ENCODE measurements at places on chromosomes 12 and 14. TPM values are rescaled to one million over a fixed set of nuclear protein-coding genes. Genes with fewer than 3 reads are reported as not detected.
A peak's percentile ranks its signal among the peaks of the same experiment; 100 is the strongest.

PPP1R36 gene
- 0.94 TPM for total RNA-seq

IL25 gene
- not detected for total RNA-seq

DNA sequence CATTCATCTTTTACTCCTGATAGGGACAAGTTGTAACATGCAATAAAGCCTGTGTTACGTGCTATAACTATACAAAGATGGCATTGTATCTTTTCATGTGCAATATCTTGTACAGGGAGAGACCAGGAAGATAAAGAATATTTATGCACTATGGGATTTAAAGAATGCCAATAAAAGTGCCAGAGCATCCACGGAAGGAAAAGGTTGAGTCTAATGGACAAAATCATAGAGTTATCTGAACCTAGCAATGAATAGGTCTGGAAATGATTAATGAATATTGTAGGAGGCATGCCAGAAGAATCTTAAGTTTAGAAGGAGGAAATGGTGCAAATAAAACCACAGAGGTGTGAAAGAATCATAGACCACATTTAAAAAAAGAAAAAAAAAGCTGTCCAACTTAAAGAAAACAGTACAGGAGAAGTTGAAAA lies 263.9 kb downstream of the KCNC2 start:
- H3K4me3 ChIP-seq = no peak overlapping the region
- H3K4me1 ChIP-seq = no peaks in the 10 kb centered on the region
- no peaks in the 10 kb centered on the region for H3K27me3 ChIP-seq
- H3K27ac ChIP-seq = no peak overlapping the region
- no peak for DNase-seq

- peaks cover 2% of the 10 kb centered on the region for H3K4me1 ChIP-seq
- no peaks in the 10 kb centered on the region for H3K36me3 ChIP-seq
- no peak overlapping the region for H3K4me3 ChIP-seq
- H3K27ac ChIP-seq = no peak overlapping the region
- DNase-seq = no peak
Observed at GRCh38 chr12:110896559-110896958, 23.8 kb downstream of the MYL2 start.

DNA sequence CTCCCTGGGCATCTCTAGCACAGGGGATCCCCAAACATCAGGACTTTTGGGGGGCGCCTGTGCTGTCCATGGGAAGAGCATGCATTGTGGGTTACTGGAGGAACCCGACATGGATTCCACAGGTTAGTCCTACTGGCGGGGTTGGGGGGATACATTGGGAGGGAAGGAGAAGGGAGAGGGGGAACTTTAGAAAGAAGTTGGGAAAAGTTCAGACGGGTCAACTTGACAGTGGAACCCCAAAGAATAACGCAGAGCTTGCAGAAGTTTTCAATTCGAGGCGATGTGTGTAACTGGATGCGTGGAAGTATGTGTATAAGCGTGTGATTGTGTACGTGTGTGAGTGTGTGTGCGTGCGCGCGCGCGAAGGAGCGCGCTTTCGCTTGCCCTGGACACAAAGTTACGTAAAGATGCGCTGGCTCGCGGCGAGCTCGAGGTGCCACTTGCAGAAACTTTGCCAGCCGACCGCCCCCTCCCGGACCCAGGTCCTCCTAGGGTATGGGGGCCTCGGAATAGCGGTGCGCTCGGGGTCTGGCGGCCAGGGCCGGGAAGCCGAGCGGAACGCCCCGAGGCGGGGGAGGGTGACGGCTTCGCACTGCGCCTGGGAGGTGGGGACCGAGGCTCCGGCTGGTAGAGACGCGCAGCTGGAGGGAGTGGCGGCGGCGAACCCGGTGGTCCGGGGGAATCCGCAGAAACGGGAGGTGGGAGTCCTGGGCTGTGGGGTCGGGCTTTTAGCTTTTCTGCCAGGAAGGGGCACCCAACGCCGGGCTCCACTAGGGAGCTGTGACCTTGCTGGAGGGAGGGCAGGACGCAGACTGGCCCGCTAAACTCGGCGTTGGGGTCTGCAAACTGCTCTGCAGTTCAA lies 669 bp downstream of the RFX4 start:
- peaks cover 10% of the 10 kb centered on the region for H3K4me1 ChIP-seq
- H3K27me3 ChIP-seq = peaks cover 84% of the 10 kb centered on the region
- peak overlapping the region; percentile 33 for H3K4me3 ChIP-seq
- H3K27ac ChIP-seq = no peak overlapping the region
- no peaks in the 10 kb centered on the region for H3K36me3 ChIP-seq

DNA sequence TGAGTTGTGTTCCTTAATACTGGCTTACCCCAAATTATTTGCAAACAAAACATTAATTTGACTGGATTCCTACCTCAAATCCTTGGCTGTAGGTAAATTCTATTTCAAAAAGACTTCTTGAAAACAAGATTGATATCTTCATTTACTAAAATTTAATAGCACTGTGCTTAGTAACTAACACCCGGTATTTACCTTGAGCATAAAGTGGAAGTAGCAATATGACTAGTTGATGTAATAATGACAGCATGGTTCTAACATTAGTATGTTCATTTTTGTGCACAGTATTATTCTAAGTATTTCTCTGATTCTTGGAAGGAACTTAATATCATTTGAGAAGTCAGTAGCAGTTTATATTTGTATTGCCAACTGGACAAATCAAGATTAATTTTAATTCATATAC lies 96.8 kb downstream of the PPHLN1 start:
- H3K4me1 ChIP-seq = peaks cover 18% of the 10 kb centered on the region
- no peak for DNase-seq
- H3K27me3 ChIP-seq = no peaks in the 10 kb centered on the region
- no peak overlapping the region for H3K4me3 ChIP-seq
- peak overlapping the region; percentile 28 for H3K27ac ChIP-seq

GRCh38 chr14:61555056-61555838 lies 140.1 kb upstream of the HIF1A start:
- no peaks in the 10 kb centered on the region for H3K27me3 ChIP-seq
- H3K27ac ChIP-seq = peak overlapping the region; percentile 89
- peaks cover 35% of the 10 kb centered on the region for H3K4me1 ChIP-seq

Data from astrocyte (in vitro differentiated cells and primary cell).